ENCODE measurements at places on chromosomes 4 and X.

DNA sequence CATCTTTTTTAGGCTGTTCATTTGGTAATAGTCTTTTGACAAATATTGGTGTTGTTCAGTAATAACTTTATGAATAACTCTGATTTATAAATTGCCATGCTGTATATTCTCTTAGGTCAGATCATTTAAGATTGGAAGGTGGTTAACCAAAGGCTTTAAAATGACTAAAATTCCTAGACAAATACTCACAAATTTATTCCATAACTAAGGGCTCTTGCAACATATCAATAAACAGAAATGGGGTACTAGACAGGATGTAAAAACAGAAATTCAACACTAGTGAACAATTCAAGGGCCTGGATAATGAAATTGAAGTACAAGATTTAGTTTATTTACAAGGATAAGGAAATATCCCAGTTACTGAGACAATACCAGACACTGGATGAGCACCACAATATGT lies 328.6 kb downstream of the PCDH19 start:
- DNase-seq = no peak

DNA sequence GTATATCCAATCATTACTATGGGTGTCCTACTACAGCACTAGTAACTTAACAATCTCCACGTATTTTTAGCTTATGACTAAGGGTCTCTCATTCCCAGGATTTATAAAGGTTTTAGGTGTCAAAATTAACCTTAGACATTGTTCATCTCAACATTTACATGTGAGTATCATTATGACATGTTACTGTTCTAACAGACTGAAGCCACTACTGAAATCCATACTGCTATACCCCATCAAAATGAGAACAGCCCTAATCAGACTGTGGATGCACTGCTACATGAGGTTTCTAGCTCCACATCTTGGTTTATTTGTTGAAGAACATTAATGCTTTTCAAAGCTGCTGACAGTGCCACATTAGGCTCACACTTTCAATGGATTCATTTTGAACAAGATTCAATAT lies 35.6 kb upstream of the TXK start:
- DNase-seq = no peak

DNA sequence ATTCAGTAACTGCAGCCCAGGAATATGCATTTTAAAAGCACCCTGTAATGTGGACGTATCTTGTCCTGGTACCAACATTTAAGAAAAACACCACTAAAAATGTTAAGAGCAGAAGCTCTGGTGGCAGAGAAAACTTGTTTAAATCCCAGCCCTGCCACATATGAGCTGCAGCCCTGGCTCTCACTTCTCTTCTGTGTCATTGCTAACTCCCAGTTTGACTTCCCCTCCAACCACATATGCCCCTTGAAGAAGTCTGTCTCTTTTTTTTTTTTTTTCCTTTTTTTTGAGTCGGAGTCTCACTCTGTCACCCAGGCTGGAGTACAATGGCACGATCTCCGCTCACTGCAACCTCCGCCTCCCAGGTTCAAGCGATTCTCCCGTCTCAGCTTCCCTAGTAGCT lies 14.8 kb downstream of the LHFPL1 start:
- no peak for DNase-seq

GRCh38 chr4:89119166-89119565 lies 7.8 kb downstream of the TIGD2 start:
- DNase-seq = no peak

GRCh38 chr4:76581077-76581962 lies 146.3 kb downstream of the SHROOM3 start:
- DNase-seq = no peak

All from mammary epithelial cell (primary cell).